ENCODE measurements at places on chromosomes 7 and 10.

DNA sequence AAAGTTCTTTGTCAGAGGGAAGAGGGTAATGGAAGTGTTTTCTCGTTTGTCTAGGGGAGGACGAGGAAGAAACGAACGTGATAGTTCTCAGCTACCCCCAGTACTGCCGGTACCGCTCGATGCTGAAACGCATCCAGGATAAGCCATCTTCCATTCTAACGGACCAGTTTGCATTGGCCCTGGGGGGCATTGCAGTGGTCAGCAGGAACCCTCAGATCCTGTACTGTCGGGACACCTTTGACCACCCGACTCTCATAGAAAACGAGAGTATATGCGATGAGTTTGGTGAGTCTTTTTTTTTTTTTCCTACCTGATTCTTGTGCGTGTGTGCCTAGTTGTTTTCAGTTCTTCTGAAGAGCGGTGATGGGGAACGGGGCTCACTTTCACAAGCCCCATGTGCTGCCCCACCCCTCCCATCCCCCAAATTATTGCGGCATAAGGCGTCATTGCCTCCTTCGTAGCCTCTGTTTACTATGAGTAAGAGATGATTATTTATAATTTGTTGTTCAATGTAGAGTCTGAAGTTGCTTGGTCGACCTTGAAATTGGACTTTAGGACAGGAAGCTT is 98.6 kb downstream of the ARID5B start:
- no peak for DNase-seq

- DNase-seq: no peak
Observed at GRCh38 chr10:94757916-94758315, 4.6 kb upstream of the CYP2C19 start.

- DNase-seq: no peak
Observed at GRCh38 chr7:79714081-79714480, 260.6 kb upstream of the MAGI2 start.

DNA sequence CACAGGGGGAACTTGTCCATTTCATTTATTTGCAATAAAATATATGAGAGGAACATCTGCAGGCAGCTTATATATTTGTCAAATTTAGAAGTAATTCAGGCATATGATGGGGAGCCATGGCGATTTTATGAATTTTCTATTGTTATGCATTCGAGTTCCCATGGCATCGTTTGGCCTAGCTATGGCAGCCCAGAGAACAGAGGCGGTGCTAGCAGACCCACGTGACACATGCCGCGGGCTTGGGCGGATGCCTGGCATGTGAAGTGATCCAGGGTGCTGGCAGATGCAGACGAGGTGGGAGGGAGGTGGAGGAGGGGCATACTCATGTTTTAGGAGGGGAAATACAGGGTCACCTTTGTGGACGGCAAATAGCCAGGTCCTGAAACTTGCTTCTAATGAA is 560.0 kb upstream of the GALNT17 start:
- DNase-seq: no peak

GRCh38 chr10:29057822-29058331 is 231.0 kb upstream of the LYZL1 start:
- no peak for DNase-seq

DNA sequence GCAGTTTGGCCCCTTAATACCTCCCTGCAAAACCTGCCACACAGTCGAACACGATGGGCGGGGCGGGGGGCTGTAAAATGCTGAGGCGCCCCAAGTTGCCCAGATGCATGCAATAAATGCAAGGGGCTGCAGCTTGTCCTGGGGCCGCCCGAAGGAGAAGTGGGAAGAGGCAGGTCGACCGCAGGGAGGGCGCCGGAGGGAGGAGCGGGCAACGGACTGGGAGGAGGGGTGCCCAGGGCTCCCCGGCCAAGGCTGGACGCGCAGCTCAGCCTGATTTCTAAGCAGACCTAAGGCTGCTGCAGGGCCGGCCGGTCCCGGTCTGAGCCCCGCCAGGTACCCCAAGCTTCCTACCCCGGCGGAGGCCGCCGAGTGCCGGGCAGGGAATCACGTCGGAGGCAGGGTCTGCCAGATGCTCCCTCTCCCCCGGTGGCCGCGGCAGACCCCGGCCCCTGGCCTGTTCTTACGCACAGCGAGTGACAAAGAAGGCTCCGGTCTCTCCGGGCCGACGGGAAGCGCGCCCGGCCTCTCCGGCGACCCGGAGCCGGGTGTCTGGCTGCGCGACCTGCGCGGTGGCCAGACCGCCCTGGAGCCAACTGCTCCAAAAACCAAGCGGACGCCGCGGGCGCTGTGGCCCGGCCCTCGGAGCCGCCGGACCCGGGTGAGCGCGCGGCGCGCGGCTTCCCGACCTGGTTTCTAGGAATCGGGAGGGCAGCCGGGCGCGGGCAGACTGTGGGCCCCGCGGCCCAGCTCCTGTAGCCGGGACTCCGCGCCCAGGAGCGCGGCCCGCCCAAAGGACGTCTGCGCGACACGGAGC is 744 bp upstream of the EBF3 start:
- DNase-seq: no peak

GRCh38 chr7:126210707-126211106 is 1042.0 kb downstream of the GRM8 start:
- DNase-seq: no peak

DNA sequence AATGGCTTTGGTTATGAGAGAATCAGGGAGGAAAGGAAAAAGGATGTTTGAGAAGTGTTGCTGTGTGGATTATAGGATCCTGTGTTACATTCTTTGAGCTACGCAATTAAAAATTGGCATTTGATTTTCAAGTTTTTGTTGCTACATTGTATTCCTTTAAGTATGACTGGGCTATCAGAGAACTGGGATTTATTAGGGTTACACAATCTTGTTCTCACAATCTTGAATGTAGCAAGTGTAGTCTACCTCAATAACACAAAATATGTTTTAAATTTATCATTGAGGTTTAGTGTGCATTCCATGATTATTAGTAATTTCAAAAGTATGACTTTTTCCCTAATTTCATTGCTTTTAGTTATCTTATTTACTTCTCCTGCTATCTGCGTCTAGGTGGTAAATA is 113.9 kb downstream of the CACNB2 start:
- no peak for DNase-seq

- DNase-seq: no peak
Observed at GRCh38 chr10:29470355-29470705, 164.4 kb downstream of the SVIL start.

- DNase-seq: no peak
Observed at GRCh38 chr7:27106181-27106900, 3.9 kb upstream of the HOXA2 start.

DNA sequence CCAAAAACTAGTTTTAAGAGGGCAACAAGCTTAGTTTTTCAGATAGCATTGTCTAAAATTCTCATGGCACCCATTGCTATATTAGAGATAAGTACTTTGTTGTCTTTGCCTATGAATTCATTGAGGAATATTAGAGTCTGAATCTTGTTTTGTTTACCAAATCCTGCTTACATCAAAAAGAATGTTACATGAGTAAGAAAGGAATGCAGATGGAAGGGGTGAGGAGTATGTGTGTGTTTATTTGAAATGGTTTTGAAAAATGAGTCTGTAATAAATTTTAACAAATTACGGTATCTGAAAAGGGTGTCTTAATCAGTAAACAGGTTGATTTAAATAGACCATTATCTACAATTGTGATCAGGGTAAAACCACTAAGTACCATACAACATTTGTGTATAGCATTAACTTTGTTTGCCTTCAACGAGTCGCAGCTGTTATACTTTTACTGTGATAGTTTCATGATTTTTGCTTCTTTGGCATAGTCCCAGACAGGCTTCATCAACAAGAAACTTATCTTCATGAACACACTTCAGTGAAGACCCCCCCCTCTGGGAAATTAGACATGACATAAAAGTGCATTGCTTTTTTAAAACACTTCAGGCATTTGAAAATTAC is 1183.9 kb upstream of the C7orf33 start:
- DNase-seq: no peak

GRCh38 chr10:14529351-14529750 is 198.6 kb upstream of the FRMD4A start:
- no peak for DNase-seq

GRCh38 chr10:71080381-71081228 is 131.8 kb upstream of the UNC5B start:
- no peak for DNase-seq

GRCh38 chr10:89086801-89087521 is 96.4 kb downstream of the FAS start:
- peak; percentile 51 for DNase-seq

- DNase-seq: no peak
Observed at GRCh38 chr7:117605712-117606111, 125.9 kb downstream of the CFTR start.

Data from forelimb muscle (tissue), 1 donor.